Aorta (tissue), 5 donors: ENCODE measurements at places on chromosomes 4 and X.

- no peaks in the 10 kb centered on the region for H3K36me3 ChIP-seq
- H3K27me3 ChIP-seq: no peaks in the 10 kb centered on the region
- no peak for DNase-seq
- H3K27ac ChIP-seq: no peak overlapping the region
Measured at GRCh38 chr4:155787113-155787710, 28.4 kb downstream of the GUCY1B1 start.

DNA sequence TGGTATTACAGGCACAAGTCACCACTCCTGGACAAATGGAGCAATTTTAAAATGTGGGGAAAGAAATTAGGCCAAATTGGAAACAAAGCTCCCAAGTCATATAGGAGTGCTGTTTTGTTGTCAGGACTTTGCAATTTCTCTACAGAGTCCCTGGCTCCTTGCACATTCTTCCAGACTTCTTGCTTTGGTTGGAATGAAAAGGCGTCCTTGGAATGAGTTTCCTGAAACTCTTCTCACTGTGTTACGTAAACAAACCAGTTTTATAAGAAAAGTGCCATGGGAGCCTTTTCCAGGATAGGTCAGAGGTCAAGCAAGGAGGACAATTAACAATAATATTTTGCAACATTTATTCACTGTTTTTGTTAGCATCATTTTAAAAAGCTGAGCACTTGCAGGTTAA is 32.4 kb upstream of the KIT start:
- no peak overlapping the region for H3K4me3 ChIP-seq
- H3K4me1 ChIP-seq: peaks cover 4% of the 10 kb centered on the region
- no peak for DNase-seq
- H3K27me3 ChIP-seq: no peaks in the 10 kb centered on the region

DNA sequence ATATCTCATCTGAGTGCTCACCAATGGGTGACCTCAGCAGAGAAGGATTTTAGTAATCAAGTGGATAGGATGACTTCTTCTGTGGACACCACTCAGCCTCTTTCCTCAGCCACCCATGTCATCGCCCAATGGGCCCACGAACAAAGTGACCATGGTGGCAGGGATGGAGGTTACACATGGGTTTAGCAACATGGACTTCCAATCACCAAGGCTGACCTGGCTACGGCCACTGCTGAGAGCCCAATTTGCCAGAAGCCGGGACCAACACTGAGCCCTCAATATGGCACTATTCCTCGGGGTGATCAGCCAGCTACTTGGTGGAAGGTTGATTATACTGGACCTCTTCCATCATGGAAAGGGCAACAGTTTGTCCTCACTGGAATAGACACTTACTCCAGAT is 97.4 kb downstream of the LCORL start:
- no peak overlapping the region for H3K27ac ChIP-seq
- no peaks in the 10 kb centered on the region for H3K27me3 ChIP-seq
- H3K36me3 ChIP-seq: peaks cover 3% of the 10 kb centered on the region
- H3K4me3 ChIP-seq: no peak overlapping the region
- DNase-seq: no peak
- H3K4me1 ChIP-seq: no peaks in the 10 kb centered on the region

- H3K36me3 ChIP-seq: no peaks in the 10 kb centered on the region
- H3K27ac ChIP-seq: no peak overlapping the region
- no peak overlapping the region for H3K4me3 ChIP-seq
- DNase-seq: no peak
Measured at GRCh38 chr4:108725457-108725856, 37.4 kb downstream of the ETNPPL start.

DNA sequence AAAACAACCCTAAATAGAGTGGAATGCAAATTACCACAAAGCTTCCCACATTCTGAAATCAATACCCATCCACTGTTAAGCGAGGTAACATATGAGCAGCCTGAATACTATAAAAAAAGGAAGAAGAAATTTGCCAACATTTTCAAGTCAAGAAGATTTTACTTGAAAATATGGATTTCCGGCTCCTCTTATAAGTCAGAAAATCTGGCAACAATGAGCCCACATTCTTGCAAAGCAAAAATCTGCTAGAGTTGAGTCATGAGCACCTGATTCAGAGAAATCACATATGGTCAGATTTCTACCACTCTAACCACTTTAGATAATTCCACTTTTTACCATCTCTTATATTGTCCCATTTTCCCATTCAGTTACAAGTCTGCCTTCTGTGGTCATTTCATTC is 395.7 kb downstream of the DTHD1 start:
- H3K4me3 ChIP-seq: no peak overlapping the region
- no peaks in the 10 kb centered on the region for H3K4me1 ChIP-seq
- no peak for DNase-seq
- H3K27me3 ChIP-seq: no peaks in the 10 kb centered on the region
- no peak overlapping the region for H3K27ac ChIP-seq

DNA sequence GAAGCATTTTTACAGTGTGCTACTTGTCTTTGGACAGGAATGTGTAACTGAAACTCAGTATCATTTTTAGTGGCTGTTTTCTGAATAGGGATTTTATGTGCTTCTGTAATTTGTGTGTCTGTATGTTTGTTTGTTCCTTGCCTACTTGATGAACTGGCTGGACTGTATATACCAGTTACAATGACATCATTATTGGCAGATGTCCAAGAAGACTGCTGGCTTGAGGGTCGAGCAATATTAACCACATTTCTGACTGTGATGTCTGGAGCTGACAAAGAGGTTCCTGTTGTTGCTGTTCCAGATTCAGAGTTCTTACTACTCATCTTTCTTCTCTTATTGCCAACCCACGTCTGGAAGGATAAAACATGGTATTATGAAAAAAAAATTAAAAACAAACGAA is 33.0 kb downstream of the HDX start:
- no peaks in the 10 kb centered on the region for H3K36me3 ChIP-seq
- no peak overlapping the region for H3K4me3 ChIP-seq
- no peak for DNase-seq
- H3K4me1 ChIP-seq: no peaks in the 10 kb centered on the region

DNA sequence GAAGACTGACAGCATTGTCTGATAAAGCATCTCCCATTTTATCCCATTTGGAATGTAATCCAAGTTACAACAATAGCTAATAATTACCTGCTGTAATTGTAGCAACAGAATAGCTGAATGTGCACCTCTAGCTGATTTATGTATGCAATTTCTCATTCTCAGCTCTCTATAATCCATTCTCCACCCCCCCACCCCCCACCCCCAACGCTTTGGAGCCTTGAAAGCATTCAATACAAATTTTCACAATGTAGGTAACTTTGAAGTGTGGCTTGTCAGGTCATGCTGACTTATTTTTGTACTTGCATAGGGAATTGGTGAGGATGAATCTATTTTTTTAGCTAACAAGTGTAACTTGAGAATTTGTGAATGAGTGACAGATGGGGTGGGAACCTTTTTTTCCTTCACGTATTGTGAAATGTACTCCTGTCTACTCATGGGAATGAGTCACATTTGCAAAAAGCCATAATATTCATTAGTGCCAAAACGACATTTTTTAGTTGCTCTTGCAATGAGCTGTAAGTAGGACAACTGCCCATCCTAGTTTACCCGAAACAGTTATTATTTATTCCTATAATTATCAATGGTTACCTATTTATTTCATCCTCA is 159.3 kb downstream of the PALLD start:
- no peak overlapping the region for H3K4me3 ChIP-seq
- peaks cover 2% of the 10 kb centered on the region for H3K4me1 ChIP-seq
